ENCODE measurements at places on chromosomes 3 and 15. TPM values are rescaled to one million over a fixed set of nuclear protein-coding genes. Genes with fewer than 3 reads are reported as not detected.

The UACA gene
- total RNA-seq = 9.0 TPM

GRCh38 chr15:42832576-42832975 is 88.0 kb downstream of the TTBK2 start:
- DNase-seq = peak; percentile 9

- DNase-seq = no peak
These were observed 74.5 kb downstream of the TBC1D2B start for GRCh38 chr15:78002996-78003395.

- DNase-seq = peak; percentile 28
These were observed 679 bp downstream of the IQGAP1 start for GRCh38 chr15:90388462-90389380.

DNA sequence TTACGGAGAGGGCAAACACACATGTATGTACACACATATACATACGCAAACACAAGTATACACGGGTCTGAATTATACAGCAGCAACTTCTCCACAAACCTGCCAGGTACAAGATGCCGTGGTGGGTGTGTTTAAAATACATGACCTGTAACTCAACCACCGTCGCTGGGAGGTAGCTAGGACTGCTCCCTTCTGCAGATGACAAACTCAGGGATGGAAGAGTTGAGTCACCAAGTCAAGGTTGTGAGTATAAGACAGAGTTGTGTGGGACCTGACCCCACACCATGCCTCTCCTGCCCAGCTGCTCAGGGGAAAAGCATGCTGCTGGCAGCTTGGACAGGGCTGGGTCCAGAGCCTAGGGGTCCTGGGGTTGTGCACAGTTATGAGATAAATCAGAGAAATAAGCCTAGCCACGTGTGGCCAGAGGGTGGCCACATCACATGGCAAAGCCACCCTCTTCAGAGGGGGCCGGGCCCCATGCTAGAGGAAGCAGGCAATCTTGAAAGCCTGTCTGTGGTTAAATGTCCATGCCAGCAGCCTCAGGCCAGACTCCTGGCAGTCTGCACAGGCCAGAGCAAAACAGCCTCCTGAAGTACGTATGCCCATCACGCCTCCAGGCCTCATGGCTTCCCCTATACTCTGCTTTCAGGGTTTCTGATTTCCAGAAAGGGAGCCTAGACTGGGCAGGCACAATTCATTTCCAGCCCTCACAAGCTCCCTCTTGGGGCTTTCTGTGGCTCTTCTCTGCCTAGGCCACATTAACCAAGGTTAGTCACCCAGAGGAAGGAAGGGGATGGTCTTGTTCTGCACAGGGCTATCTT is 107.7 kb upstream of the RPL32 start:
- peak; percentile 77 for DNase-seq

GRCh38 chr3:149235599-149236424 is 14.2 kb upstream of the CP start:
- DNase-seq = no peak

The MOBP gene
- not detected for total RNA-seq

The BFSP2 gene
- not detected for total RNA-seq
